ENCODE measurements at places on chromosomes 2 and 18. TPM values are rescaled to one million over a fixed set of nuclear protein-coding genes. Genes with fewer than 3 reads are reported as not detected.

The NEU4 gene
- 38.5 TPM for total RNA-seq

The NT5C1B gene
- not detected for total RNA-seq

- no peak for DNase-seq
These were observed 119.6 kb upstream of the PTPRM start for GRCh38 chr18:7447318-7448028.

GRCh38 chr2:48043131-48043700 lies 136.9 kb upstream of the FBXO11 start:
- no peak for DNase-seq

DNA sequence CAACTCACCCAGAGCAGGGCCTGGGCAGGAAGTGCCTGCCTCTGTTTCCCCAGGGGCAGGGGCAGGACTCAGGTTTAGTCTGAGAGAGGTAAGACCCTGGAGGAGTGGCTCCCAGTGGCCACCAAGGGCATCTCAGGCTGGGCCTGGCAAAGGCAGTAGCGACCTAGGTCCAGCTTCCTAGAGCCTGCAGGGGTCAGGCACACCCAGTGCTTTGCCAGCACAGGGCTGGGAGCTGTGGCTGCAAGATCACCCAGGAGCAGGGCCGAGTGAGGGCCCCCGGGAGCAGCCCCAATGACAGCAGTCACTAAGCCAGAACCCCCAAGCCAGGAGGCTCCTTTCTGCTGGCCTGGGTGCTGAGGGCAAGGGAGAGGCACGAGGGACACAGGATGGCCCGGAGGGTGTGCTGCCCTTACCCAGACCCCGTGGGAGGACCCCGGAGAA lies 8.8 kb upstream of the DUSP2 start:
- no peak for DNase-seq
